ENCODE measurements at places on chromosomes 5 and 9. TPM values are rescaled to one million over a fixed set of nuclear protein-coding genes. Genes with fewer than 3 reads are reported as not detected.

Gene SOHLH1
- total RNA-seq = not detected

GRCh38 chr9:115225459-115226116 is 107.6 kb upstream of the TNC start:
- DNase-seq = no peak

- no peak for DNase-seq
Observed at GRCh38 chr9:125038166-125038565, 97.3 kb upstream of the GOLGA1 start.

Gene PCDHB16
- total RNA-seq = 0.11 TPM

DNA sequence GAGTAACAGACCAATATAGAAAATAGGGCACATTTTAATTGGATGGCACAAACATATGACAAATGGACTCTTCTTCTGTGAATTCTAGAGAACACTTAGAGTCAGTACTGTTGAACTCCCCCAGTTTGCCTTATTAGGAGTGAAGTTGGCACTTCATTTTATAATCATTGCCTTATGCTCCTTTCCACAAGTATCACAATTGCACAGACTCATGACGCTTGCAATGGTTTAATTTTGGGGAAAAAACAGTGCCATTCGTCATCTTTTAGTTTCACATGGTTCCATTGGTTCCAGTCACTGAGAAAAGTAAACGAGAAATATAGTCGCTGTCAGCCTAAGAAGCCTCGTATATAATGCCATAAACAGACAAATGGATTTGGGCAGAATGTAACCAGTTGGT is 71.2 kb downstream of the LURAP1L start:
- DNase-seq = no peak

- no peak for DNase-seq
Observed at GRCh38 chr5:157983906-157984551, 125.1 kb upstream of the CLINT1 start.

DNA sequence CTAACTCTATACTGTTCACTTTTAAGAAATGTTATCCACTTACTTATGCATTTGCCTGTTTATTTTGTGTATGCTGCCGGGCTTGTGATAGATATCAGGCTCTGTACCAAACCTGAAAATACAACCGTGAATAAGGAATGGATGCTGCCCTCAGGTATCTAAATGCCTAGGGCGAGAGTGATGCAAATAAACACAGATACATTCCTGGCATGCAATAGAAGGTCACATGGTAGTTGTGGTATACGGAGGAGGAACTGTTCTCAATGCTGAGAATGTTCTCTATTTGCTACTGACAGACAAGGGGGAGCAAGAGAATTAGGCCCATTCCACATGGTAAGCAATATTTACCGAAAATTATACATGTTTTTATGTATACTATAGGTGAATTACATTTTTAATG is 227.8 kb downstream of the ICE1 start:
- no peak for DNase-seq

Gene SLC25A51
- 18.2 TPM for total RNA-seq

Gene NR5A1
- not detected for total RNA-seq

All from esophagus squamous epithelium (tissue), 5 donors.